Putamen (tissue), 1 donor: ENCODE measurements at places on chromosomes 1 and 21.

- no peak for DNase-seq
These were observed 14.4 kb upstream of the IFI6 start for GRCh38 chr1:27686223-27686990.

- DNase-seq, result no peak
These were observed 17.0 kb upstream of the RUNX3 start for GRCh38 chr1:24946861-24947658.

- DNase-seq, result no peak
These were observed 437.1 kb downstream of the PLPP3 start for GRCh38 chr1:56142301-56142700.

DNA sequence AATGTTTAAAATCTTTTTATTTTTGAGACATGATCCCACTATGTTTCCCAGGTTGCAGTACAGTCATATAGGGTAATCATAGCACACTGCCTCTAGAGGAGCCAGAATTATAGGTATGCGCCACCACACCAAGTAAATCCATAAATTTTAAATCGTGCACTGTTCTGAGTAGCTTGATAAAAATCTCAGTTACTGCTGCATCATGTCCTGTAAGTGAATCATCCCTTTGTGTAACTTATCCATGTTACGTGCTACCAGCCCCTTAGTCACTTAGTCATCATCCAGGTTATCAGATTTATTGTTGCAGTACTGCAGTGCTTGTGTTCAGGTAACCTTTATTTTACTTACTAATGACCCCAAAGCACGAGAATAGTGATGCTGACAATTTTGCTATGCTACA, 1770.9 kb downstream of the BRINP3 start:
- no peak for DNase-seq

DNA sequence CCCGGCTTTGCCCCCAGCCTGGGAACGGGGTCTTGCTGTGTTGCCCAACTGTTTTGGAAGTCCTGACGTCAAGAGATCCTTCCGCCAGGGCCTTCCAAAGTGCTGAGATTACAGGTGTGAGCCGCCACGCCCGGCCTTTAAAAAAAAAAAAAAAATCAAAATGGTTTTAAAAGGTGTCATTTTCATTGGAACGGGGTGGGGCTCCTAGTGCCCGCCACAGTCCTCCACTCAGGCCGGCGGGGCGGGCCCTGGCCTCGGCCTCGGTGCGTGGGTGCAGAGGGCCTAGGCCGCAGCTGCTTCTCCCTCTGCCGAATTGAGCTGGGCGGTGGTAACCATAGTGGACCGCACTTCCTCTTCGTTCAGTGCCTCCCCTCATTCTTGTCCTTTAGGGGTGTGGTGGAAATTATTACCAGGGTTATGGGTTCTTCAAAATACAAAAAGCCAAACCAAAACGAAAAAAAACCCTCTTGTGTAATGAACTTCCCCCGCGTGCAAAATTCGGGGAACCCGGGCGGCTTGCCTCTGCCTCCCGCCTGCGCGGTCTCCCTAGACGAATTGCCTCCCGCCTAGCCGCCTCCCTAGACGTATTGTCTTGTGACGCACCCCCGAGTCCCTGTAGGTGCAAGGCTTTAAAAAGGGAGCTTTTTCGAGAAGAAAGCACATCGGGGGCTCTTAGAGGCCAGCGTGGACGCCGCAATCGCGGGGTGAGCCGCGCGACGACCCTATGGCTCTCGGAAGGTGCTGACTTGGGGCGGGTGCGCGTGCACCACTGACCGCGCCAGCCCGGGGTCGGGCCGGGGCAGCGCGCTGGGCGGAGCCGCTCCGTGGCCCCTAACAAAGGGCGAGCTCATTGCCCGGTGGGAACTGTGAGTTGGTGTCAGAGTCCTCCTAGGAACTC, 10.5 kb upstream of the SPEN start:
- no peak for DNase-seq

GRCh38 chr1:33055210-33056008, 18.7 kb upstream of the AK2 start:
- DNase-seq, result peak; percentile 85

DNA sequence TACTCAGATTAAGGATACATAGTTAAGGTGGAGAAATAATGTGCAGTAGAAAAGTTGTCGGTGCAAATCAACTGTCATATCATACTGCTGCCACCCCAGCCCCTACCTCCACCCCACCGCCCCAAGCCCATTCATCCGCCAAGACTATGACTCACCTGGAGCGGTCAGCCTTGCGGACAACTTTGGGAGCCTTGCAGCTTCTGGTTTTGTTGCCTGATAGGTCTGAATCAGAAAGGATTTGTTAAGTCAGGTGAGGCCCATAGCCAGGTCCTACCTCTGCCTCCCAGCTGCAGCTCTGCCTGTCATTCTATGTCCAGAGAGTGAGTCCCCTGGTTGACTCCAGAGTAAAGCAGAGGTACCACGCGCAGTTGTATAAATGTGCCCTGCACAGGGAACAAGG, 12.6 kb downstream of the C1orf162 start:
- no peak for DNase-seq

- DNase-seq, result no peak
These were observed 8.4 kb downstream of the KCNQ4 start for GRCh38 chr1:40792036-40792435.

- no peak for DNase-seq
These were observed 39.8 kb downstream of the SNAP47 start for GRCh38 chr1:227774821-227775661.

GRCh38 chr1:74714429-74715235, 18.2 kb downstream of the CRYZ start:
- no peak for DNase-seq

- DNase-seq, result peak; percentile 61
These were observed at the start of gene NBL1 for GRCh38 chr1:19643602-19644394. Gene NBL1, plus strand, starts transcription at chr1:19644311. Its CDS starts 10,720 bp downstream, at chr1:19655031.

DNA sequence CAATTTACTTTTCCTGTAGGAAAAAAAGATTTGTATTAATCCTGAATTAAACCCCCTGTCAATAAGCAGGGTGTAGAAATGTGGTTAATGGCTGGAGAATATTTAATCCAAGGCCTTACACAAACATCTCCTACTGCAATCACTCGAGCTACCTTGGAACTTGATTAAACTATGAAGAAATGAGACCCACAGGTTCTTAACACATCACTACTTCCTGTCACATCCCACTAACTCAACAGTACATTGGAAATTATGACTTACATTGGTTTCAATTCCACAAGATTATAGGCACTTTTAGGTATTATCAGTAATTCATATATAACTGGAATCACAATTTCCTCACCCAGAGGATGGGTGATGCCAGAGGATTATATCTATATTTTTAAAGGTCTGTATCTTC, 480.3 kb downstream of the MRPL39 start:
- no peak for DNase-seq

DNA sequence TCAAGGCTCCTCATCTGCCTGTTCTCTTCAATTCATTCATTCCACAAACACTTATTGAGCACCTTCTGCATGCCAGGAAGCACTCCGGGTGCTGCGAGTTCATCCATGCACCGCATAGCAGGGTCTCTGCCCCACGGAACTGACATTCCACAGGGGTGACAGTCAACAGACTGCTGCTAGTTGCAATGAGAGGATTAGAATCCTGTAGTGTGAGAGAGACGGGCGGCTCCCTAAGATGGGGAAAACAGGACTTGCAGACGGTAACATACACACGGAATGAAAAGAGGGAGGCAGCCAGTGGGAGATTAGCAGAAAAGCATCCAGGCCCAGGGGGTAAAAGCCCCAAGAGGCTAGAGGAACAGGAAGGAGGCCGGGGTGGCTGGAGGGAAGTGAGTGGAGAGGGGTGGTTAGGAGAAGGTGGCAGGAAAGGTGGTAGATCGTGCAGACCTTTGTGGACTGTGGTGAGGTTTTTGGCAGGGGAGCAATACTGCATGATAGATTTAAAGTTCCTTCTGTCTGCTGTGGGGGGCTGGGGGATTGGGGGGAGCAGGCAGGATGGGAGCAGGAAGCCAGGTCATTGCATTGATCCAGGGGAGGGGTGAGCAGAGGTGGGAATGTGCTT, 6.6 kb downstream of the TNFRSF8 start:
- no peak for DNase-seq

DNA sequence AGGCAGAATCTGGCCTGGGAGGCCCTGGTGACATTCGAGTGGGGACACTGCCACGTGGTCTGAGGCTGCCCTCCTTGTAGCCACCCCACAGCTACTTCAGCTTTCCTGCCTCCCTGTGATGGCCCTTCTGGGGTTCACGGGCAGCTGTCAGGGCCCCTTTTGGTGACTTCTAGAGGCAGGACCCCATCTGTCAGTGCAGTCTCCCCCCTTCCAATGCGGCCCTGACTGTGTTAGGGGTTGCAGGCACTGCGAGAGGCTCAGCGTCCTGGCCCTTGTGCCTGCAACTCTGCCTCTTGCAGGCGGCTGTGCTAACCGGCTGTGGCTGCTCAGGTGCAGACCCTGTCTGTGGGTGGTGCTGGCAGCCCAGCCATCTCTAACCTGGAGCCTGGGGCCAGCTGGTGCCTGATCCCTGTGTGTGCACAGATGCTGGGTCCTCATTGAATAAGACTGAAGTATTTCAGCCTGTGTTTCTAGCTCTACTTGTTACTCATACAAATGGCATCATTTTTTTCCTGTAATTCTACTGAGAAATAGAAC, 62.2 kb downstream of the S100B start:
- no peak for DNase-seq

GRCh38 chr1:32411261-32411660, 17.0 kb upstream of the BSDC1 start:
- no peak for DNase-seq

GRCh38 chr1:228074954-228075730, 7.4 kb upstream of the ARF1 start:
- DNase-seq, result no peak

DNA sequence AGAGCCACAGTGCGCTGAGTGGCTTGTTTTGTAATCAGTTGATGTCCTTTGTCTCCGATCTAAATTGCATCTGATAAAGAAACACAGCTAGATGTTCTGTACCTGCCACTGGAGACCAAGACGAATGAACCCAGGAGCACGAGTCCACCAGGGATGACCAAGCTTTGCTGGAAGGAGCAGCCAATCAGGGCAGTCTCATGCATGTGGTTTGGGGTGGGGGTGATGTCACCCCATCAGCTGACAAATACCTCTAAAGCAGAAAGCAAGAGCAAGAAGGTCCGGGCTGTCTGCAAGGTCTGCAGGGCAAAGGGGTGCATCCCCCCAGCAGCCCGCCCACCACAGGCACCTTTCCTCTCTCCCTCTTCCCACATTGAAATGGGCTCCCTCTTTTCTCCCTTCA, 653.8 kb downstream of the AJAP1 start:
- no peak for DNase-seq

- no peak for DNase-seq
These were observed 197.6 kb upstream of the DMRTA2 start for GRCh38 chr1:50620680-50621329.

DNA sequence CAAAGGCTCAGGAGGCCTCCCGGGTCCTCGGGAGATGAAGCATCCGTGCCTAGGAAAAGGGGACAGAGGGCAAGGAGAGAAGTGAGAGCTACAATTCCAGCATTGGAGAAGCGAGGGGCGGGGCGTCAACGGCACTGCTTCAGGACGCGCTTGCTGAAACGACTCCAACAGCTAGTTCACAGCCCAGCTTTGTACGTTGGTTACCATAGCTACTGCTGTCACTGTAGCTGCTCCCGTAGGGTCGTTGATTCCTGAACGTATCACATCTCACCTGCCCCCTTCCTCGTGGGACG, 63.1 kb downstream of the TOR1AIP2 start:
- DNase-seq, result no peak

DNA sequence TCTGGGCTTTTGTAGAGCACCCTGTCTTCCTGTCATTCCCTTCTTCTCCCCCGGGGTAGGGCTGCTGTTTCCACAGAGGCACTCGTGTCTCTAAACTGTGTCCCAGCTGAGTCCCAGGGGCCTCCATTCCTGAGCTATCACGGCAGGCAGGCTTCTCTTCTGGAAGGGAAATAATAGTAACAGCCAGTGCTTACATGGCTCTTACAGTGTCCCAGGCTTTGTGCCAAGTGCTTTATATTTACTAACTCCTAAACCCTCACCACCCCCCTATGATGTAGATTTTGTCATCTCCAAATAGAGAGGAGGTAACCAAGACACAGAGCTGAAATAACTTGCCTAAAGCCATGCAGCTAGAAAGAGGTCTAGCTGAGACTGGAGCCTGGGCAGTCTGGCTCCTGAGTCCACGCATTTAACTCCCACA, 1.4 kb upstream of the CELF3 start:
- DNase-seq, result no peak
